ENCODE measurements at places on chromosomes 11 and 22. TPM values are rescaled to one million over a fixed set of nuclear protein-coding genes. Genes with fewer than 3 reads are reported as not detected.

The TEX12 gene
- total RNA-seq, result not detected

- no peak overlapping the region for H3K4me3 ChIP-seq
- no peaks in the 10 kb centered on the region for H3K36me3 ChIP-seq
- no peak overlapping the region for H3K27ac ChIP-seq
- H3K27me3 ChIP-seq, result no peaks in the 10 kb centered on the region
- DNase-seq, result peak; percentile 67
These were observed 33.3 kb downstream of the ANO1 start for GRCh38 chr11:70111269-70112016.

DNA sequence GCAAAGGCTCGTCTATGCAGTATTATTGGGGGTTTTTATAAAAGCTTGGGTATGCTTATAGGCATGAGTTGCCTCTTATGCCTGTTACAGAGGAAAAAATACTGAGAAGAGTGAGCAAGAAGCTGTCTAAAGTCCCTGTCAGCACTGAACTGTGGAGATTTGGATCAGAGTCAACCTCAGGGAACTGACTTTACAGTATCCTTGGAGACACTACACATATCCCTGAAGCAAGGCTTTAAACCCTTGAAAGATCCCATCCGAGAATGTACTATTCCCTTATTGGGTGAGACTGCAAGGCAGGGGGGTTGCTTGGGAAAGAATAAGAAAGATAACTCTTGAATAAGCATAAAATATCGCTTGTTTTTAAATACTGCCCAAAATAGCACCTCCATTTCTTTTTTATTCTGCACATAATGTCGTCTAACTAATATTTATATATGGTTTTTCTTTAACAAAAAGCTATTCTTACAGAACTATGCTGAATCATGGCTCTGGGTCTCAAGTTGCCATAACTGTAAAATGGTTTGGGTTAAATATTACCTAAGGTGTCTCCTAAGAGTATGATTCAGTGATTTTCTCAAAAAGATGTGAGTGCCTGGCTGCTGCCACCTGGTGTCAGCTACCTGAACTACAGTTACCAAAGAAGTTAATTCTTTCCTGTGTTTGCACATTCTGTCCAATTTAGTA is 1062.8 kb downstream of the DLG2 start:
- no peak overlapping the region for H3K4me3 ChIP-seq
- no peaks in the 10 kb centered on the region for H3K36me3 ChIP-seq
- H3K27me3 ChIP-seq, result no peaks in the 10 kb centered on the region
- H3K4me1 ChIP-seq, result no peaks in the 10 kb centered on the region
- peak; percentile 44 for DNase-seq

The MAP6 gene
- total RNA-seq, result 3.0 TPM

DNA sequence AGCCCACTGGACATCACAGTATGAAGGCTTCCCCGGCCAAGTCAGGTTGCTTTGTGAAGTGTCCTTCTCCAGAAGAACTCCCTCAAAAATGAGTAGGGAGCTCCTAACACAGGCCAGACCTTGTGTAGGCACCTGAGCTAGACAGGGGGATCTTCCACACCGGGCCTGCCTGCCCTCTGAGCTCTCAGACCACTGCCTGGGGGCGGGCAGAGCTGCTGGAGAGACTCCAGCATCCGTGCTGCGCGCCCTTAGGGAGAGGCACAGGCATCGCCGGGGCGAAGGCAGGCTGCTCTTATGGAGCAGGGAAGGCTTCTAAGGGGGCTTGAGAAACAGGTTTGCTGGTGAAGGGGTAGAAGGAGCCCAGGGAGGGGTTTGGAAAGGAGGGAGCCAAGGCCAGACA is 4.4 kb downstream of the KCNJ5 start:
- H3K27me3 ChIP-seq, result peaks cover 21% of the 10 kb centered on the region
- H3K36me3 ChIP-seq, result no peaks in the 10 kb centered on the region
- DNase-seq, result no peak

- peak; percentile 43 for DNase-seq
- H3K4me1 ChIP-seq, result peaks cover 2% of the 10 kb centered on the region
- H3K36me3 ChIP-seq, result no peaks in the 10 kb centered on the region
- no peaks in the 10 kb centered on the region for H3K27me3 ChIP-seq
- no peak overlapping the region for H3K27ac ChIP-seq
- H3K4me3 ChIP-seq, result no peak overlapping the region
These were observed 27.6 kb upstream of the RCE1 start for GRCh38 chr11:66815646-66816045.

GRCh38 chr22:21876486-21877176 is 9.2 kb upstream of the MAPK1 start:
- no peak overlapping the region for H3K4me3 ChIP-seq
- H3K4me1 ChIP-seq, result no peaks in the 10 kb centered on the region
- no peaks in the 10 kb centered on the region for H3K36me3 ChIP-seq
- DNase-seq, result peak; percentile 68

GRCh38 chr11:69924308-69925161 is 105.3 kb upstream of the FGF3 start:
- H3K4me3 ChIP-seq, result no peak overlapping the region
- H3K36me3 ChIP-seq, result no peaks in the 10 kb centered on the region
- peaks cover 4% of the 10 kb centered on the region for H3K27me3 ChIP-seq
- H3K27ac ChIP-seq, result no peak overlapping the region
- H3K4me1 ChIP-seq, result peaks cover 10% of the 10 kb centered on the region

The SHANK2 gene
- 1.6 TPM for total RNA-seq

The OR4D5 gene
- not detected for total RNA-seq

The SCGB2A2 gene
- total RNA-seq, result not detected

- no peaks in the 10 kb centered on the region for H3K4me1 ChIP-seq
- no peaks in the 10 kb centered on the region for H3K36me3 ChIP-seq
- no peak overlapping the region for H3K27ac ChIP-seq
- no peak overlapping the region for H3K4me3 ChIP-seq
- H3K27me3 ChIP-seq, result peaks cover 25% of the 10 kb centered on the region
- DNase-seq, result no peak
These were observed 17.0 kb upstream of the CDON start for GRCh38 chr11:126079621-126080124.

DNA sequence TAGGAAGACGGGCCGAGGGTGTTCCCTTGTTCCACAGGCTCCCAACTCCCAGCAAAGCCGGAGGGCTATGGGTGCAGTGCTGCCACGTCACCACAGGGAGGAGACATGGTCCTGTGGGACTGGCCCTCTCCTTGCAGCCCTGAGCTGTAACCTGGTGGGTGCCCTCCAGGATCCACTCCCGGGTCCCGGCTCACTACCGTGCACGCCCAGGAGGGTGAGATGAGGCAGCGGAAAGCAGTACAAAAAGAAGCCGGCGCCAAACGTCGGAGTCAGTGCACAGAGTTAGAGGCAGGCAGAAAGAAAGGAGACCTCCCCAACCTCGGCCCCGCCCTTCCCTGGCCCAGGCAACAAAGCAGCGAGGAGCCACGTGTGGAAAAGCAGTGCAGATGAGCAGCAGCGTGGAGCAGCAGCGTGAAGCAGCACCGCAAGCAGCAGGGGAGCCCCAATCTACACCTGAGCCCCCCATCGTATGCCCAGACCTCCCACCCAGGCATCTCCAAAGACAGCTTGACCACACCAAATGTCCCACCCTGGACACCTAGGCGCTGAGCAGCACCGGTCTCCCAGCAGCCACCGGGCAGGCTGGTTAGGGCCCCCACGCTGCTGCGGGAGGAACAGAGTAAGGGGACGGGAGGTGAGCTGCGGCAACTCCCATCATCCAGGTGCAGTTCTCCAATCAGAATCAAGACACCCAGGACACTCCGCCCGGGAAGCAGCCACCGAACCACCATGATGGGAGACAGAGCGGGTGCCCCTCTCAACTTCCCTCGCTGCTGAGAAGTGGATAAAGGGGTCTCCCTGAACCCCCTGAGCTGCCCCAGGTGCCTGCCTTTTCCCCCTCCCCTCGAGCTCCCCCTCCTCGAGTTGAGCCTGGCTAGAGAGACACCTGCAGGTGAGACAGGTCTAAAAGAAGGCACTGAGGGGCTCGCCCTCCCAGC is 28.8 kb downstream of the IGSF9B start:
- no peak overlapping the region for H3K27ac ChIP-seq
- no peaks in the 10 kb centered on the region for H3K4me1 ChIP-seq
- peak; percentile 39 for DNase-seq
- H3K36me3 ChIP-seq, result no peaks in the 10 kb centered on the region
- H3K4me3 ChIP-seq, result no peak overlapping the region

- H3K4me3 ChIP-seq, result peak overlapping the region; percentile 45
- DNase-seq, result peak; percentile 8
- H3K36me3 ChIP-seq, result no peaks in the 10 kb centered on the region
- peaks cover 5% of the 10 kb centered on the region for H3K4me1 ChIP-seq
- peak overlapping the region; percentile 75 for H3K27ac ChIP-seq
These were observed 236.7 kb downstream of the TTC28 start for GRCh38 chr22:28442711-28443525.

DNA sequence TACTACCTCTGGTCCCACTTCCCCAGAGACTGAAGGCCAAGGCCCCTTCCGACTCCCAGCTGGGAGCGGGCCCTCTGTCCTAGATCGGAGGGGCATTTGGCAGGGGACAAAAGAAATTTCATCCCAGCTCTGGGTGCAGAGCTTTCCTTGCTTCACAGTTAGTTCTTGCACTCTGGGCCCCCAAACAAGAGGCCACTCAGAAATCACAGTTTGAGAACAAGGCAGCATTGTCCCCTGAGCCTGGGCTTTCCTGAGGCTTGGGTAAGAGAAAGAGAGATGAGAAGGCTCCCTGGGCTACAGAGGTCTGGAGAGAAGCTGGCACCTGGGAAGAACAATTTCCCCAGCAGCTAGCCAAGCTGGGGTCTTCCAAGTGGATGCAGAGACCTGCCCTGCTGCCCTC is 71.8 kb upstream of the NCAM1 start:
- no peak overlapping the region for H3K4me3 ChIP-seq
- H3K27ac ChIP-seq, result no peak overlapping the region
- no peak for DNase-seq
- no peaks in the 10 kb centered on the region for H3K36me3 ChIP-seq
- no peaks in the 10 kb centered on the region for H3K27me3 ChIP-seq
- H3K4me1 ChIP-seq, result no peaks in the 10 kb centered on the region

The PNPLA3 gene
- 3.3 TPM for total RNA-seq

- H3K36me3 ChIP-seq, result peaks cover 10% of the 10 kb centered on the region
- peak overlapping the region; percentile 58 for H3K27ac ChIP-seq
- no peaks in the 10 kb centered on the region for H3K27me3 ChIP-seq
These were observed 603 bp upstream of the ZFTA start for GRCh38 chr11:63769042-63769713.

The TRPC6 gene
- 3.1 TPM for total RNA-seq

DNA sequence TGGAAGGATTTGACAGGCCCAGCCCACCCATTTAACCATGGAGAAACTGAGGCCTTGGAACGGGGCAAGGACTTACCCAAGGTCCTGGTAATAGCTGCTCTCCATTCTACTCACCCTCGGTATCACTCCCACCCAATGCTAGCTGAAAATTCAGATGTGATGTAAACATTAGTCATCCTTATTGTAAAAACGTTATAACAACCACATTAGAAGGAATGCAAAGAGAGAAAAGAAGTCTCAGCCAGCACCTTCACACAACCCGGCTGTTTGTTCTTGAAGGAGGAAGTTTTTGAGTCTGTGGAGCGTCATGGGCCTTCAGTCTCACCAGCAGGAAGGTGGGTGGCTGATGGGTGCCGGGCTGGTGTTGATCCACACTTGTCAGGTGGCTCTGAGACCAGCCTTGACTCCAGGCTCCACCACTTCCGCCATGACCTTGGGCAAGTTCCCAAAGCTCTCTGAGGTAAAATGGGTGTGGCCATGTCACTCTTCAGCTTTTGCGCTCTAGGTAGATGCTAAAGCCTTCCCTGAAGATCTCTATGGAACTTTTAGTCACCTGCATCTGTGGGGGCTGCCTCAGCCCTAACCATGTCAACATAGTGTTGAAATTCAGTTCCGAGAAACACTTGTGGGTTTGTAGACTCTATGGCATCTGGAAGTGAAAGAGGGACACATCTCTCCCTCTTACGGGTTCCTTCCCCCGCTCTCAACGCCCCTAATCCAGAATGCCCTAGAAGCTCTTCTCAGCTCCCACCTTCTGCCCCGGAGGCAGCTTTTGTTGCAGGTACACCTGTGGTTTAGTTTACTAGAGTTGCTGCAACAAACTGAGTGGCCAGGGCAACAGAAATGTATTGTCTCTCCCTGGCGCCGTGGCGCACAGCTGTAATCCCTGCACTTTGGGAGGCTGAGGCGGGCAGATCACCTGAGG is 14.8 kb downstream of the CD6 start:
- DNase-seq, result peak; percentile 46
- peaks cover 3% of the 10 kb centered on the region for H3K4me1 ChIP-seq
- H3K27me3 ChIP-seq, result peaks cover 33% of the 10 kb centered on the region
- no peaks in the 10 kb centered on the region for H3K36me3 ChIP-seq
- no peak overlapping the region for H3K4me3 ChIP-seq

GRCh38 chr11:36469063-36469462 is 41.0 kb downstream of the TRAF6 start:
- no peak overlapping the region for H3K4me3 ChIP-seq
- no peaks in the 10 kb centered on the region for H3K36me3 ChIP-seq
- H3K4me1 ChIP-seq, result peaks cover 9% of the 10 kb centered on the region
- no peaks in the 10 kb centered on the region for H3K27me3 ChIP-seq

The OR52N4 gene
- not detected for total RNA-seq

DNA sequence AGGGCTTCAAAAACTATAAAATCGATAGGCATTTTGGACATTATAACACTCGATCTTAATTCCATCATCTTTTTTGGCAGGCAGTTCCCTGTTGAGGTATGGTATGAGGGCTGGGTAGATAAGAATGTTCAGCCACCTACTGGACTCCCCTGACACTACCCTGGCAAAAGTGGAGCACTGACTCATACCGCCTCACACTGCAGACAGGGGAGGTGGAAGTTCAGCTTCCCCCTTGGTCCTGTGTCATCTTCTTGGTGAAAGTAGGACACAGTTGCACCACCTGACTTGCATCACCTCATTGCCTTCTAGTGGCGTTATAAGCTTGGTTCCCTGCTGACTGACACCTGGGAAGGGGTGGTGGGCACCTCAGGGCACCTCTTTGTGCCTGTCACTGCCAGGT is 30.4 kb downstream of the PAAF1 start:
- H3K27ac ChIP-seq, result no peak overlapping the region
- no peaks in the 10 kb centered on the region for H3K27me3 ChIP-seq
- H3K4me3 ChIP-seq, result no peak overlapping the region
- H3K36me3 ChIP-seq, result peaks cover 18% of the 10 kb centered on the region
- no peaks in the 10 kb centered on the region for H3K4me1 ChIP-seq

DNA sequence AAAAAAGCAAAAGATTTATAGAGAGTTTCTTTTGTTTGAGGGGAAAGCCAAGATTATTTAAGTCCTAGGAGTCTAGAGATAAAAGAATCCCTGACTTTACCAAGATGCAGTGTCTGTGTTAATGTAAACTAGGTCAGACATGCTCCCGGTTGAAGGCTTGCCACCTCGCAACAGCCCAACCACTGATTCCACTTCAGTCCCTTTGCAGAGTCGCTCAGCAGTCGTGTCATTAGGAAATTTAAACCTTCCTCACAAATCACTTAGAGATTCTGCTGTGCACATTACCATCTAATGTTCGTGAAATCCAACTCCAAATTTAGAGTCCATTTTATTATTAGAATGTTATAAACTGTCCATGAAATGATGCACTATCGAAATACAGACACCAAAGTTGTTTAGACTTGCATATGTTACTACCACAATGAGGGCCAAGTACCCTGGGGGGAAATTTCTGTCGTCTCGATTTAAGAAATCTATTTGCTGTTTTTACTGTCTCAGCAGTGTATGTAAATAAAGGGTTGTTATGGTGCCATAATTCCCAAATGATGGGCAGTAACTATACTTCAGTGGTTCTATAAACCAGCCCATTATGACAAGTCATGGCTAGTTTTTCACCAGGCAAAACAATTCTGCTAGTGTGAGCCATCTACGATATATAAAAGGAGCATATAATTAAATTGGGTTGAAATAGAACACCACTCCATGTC is 101.4 kb upstream of the MTNR1B start:
- DNase-seq, result no peak
- H3K36me3 ChIP-seq, result no peaks in the 10 kb centered on the region
- H3K4me3 ChIP-seq, result no peak overlapping the region
- no peaks in the 10 kb centered on the region for H3K27me3 ChIP-seq

The TCN2 gene
- total RNA-seq, result 1.3 TPM

- no peak for DNase-seq
- no peak overlapping the region for H3K4me3 ChIP-seq
- H3K36me3 ChIP-seq, result no peaks in the 10 kb centered on the region
- H3K27ac ChIP-seq, result no peak overlapping the region
- peaks cover 7% of the 10 kb centered on the region for H3K27me3 ChIP-seq
These were observed 27.3 kb upstream of the MUC5AC start for GRCh38 chr11:1130276-1131032.
